COLO829 (cell line): ENCODE measurements at places on chromosomes 3 and 15.
A peak's percentile ranks its signal among the peaks of the same experiment; 100 is the strongest.

DNA sequence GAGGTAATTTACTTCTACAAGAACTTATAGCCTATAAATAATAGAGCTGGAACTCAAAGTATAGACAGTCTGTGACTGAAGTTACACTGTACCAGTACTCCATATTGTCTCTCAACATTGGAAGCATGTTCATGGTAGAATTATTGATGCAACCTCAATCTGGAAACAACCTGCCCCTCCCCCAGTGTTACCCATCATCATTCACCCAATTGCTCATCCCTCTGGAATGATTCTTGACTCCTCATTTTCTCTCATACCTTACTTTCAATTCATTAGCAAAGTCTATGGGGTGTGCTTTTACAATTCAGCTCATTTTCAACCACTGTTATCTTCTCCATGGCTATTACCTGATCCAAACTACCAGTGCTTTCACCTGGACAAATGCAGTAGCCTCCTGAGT, 151.7 kb downstream of the CPNE4 start:
- DNase-seq, result no peak

DNA sequence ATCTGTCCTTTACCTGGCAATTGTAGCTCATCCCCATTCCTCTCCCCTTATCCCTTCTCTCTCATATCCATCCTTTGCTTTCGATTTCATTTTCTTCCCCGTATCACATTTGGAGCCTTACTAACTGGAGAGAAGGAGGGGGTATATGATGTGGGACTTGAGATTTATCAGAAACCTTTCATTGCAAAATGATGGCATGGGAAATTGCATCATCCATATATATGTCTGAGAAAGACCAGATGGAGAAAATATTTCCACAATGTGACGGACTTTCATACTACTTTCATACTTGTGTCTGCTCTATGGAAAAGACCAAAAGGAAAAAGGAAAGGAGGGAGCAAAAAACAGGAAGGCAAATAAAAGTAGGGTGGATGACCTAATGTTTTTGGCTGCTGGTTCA, 675.2 kb downstream of the AGBL1 start:
- DNase-seq, result no peak

DNA sequence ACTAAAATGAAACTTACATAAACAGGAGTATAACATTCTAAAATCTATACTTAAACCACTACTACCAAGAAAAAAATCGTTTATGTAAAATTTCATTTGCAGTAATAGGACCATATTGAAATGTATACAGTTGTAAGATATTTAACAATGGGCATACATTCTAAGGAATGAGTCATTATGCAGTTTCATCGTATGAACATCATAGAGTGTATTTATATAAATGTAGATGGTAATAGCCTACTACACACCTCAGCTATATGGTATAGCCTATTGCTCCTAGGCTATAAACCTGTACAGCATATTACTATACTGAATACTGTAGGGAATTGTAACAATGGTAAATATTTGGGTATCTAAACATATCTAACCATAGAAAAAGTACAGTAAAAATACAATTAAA, 79.5 kb downstream of the DPH6 start:
- no peak for DNase-seq

- DNase-seq, result no peak
Observed at GRCh38 chr3:136193278-136194054, 2.7 kb downstream of the MSL2 start.

DNA sequence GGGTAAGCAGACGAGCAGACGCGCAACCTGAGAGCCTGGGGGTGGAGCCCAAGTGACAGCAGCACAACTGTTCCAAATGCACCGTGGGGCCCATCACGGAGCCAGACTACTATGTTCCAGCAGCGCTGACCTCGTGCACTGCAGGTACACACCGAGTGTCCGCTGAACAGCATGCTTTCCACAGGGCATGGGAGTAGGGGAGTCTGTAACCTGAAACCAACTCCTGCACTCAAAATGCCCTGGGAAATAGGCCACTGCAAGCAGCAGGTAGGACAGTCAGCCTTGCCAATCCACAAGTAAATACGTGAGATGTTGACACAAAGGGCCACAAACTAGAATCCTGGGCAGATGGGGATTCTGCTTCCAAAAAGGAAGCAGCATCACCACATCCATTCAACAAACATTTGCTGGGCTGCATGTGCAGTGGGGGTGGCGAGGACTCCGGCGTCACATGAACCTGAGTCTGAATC, 73.9 kb downstream of the TBC1D2B start:
- DNase-seq, result no peak

DNA sequence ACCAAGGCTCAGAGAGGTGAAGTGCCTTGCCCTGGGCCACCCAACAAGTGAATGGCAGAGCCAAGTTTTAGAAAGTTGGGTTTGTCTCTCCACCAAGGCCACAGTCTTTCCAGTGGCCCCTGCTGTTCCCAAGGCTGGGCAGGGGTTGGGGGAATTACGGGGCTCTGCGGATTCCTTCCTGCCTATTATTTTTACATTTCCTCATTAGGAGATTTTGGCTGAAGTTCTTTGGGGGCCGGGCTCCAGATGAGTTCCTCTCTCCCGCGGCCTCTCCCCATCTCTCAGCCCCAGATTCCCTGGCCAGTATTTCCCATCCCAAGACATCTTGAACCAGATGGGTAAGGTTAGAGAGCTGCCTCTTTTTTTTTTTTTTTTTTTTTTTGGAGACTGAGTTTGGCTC, 44.0 kb upstream of the SMAD6 start:
- no peak for DNase-seq

GRCh38 chr3:47283193-47283537, 421 bp downstream of the KLHL18 start:
- no peak for DNase-seq

DNA sequence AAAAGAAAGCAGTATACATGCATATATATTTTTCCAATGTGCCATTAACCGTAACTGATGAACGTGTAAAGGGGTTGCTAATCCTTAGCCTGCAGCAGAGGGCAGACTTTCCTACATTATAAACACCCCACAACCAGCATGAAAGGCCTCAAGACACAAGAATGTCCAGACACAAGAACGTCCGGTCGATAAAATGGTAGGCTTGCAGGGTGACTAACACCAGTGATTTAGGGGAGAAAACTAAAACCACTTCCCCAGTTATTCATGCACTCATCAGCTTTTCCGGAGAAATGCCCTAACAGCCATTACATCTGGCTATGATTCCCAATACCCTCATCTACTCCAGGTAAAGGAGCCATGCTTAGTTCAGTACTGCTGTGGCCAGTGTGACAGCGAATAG, 57.4 kb downstream of the LRTM1 start:
- DNase-seq, result peak; percentile 79

- DNase-seq, result no peak
Observed at GRCh38 chr3:137642831-137643230, 121.3 kb upstream of the SOX14 start.

DNA sequence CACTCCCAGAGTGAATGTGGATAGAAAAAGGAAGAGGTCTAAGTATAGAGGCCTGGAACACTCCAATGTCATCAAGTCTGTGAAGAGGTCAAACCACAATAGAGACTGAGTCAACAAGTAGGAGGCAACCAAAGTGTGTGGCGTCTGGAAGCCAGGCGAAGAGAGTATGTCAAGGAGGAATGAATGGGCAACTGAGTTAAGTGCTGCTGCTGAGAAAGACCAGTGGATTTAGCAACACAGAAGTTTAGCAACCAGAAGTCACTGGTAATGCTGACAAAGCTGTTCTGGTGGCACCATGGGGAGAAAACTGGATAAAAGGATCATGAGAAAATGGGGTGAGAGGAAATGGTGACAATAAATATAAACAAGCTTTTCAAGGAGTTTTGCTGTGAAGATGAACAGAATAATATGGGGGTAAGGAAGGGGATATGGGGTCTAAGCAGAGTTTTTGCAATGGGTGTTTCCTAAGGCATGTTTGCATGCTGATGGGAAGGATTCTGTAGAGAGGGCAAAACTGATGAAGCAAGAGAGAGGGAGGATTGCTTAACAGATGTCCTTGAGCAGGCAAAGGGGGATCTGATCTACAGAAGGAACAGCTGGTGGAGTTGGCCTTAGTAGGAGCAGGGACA, 38.4 kb downstream of the PCOLCE2 start:
- DNase-seq, result peak; percentile 89

- DNase-seq, result no peak
Observed at GRCh38 chr3:71893122-71893521, 108.2 kb upstream of the PROK2 start.

DNA sequence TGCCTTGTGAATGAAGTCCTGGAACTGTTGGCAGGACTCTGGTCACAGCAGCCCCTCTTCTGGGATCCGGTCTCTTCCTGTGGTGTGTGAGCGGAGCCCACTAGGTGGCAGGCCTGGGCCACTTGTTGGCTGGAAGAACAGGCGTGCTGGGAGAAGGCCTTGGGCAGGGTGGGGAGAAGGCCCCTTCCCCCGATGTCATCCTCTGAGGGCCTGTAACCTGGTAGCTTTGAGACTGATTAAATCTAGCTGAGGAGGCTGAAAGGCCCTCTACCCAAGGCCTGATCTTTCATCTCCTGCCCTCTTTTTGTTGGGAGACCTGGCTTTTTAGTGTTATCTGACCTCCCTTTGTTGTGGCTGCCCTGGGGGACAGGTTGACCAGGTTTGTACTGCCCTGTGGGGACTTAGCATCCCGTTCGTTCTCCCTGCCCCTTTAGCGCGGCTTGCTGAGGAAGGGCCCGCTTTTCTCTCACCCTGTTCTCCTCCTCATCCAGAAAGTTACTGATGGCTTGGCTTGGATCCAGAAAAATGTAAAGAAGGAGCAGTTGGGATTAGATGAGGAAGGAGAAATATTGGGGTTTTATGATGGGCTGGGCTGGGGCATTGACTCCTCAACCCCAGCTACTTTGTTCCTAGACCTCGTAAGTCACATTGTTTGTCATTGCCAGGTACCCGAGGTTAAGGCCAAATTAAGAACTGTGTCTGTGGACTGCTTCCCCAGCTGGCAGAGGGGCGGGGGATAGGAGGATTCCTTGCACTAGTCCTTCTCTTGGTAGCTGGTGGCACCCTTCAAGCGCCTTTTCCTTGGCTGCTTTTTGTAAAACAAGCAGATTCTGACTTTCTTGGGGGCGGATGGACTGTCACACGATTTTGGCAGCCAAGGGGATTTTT, 48.5 kb downstream of the CHCHD6 start:
- peak; percentile 61 for DNase-seq

DNA sequence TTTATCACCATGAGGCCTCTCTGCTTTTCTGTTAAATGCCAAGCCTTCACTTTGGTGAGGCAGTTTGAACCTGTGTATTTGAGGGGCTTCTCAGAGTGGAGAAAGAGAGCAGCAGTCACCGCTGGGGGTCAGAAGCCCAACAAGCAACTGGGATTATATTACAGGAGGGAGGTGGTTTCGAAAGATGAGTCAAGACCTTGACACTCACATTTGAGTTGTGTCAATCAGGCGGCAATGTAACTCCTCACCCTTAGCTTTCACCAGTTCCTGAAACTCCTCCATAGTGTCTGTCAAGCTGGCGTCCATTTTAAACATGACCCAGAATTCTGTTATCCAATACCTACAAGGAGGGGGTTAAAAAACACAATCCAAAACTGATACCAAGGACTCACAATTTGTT, 46.5 kb downstream of the RASGRP1 start:
- no peak for DNase-seq

DNA sequence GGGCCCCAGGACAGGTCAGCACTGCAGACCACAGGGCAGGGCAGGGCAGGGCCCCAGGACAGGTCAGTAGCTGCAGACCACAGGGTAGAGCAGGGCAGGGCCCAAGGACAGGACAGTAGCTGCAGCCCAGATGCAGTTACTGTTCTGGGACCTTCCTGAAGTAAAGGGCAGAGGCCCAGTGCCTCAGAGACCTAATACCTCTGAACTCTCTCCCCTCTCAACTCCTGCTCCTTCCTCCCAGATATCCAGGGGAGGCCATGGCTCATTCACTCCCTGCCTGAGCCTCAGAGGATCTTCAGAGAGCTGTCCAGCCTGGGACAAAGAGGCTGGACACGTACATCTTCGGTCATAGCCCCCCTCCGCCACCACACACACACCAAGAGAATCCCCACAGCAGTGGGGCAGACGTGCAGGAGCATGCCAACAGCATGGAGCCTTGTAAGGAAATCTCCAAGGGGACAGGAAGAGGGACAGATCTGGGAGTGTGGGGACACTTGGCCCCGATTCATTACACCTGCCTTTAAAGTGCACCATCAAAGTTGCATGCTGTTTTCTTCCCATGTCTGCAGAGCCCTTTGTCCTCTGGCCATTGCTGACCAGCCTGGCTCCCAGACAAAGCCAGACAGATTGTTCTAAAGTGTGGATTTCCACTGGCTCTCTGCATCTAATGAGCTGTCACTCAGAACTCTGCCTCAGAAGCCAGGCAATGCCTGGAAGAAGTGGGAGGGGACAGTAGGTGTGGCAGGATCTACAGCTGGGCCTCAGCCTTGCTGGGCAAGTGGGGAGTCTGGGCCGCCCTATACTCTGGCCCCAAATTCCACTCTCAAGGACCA, 24.2 kb upstream of the BUB1B start:
- no peak for DNase-seq

- no peak for DNase-seq
Observed at GRCh38 chr3:5007873-5008272, 28.6 kb downstream of the BHLHE40 start.

GRCh38 chr3:187765342-187765741, 20.1 kb upstream of the BCL6 start:
- no peak for DNase-seq

DNA sequence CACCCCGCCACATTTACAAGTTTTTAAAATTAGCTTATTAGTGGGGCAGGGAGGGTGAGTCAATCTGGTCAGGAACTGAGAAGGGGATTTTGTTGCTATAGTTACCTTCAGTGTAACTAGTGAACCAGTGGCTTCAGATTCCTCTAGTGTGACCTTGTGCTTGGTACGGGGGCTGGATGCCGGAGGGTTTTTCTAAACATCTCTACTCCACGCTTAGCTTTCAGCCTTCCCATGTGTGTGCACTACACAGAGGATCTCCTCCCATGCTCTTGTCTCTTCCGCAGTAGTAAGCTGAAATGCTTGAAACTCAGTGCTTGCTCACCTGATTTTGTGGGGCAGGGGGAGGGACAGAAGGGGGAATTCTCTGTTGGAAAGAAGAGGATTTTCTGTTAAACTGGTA, 67.9 kb upstream of the AKAP13 start:
- DNase-seq, result no peak

DNA sequence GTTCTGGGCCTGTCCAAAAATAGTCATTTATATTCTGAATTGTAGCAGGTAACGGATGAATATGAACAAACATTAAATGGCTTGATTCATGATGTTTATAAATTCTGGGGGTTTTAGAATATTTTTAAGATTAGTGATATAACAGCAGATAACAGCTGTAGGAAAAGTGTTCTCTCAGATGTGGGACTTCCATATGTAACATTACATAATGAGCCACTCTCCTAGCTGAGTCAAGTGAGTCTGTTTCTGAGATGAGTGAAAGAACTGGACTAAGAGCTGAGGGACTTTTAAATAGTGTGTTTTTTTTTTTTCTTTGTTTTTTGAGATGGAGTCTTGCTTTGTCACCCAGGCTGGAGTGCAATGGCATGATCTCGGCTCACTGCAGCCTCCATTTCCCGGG, 13.9 kb downstream of the YEATS2 start:
- DNase-seq, result no peak
